SK-N-DZ (cell line): ENCODE measurements at places on chromosomes 5 and 9.

DNA sequence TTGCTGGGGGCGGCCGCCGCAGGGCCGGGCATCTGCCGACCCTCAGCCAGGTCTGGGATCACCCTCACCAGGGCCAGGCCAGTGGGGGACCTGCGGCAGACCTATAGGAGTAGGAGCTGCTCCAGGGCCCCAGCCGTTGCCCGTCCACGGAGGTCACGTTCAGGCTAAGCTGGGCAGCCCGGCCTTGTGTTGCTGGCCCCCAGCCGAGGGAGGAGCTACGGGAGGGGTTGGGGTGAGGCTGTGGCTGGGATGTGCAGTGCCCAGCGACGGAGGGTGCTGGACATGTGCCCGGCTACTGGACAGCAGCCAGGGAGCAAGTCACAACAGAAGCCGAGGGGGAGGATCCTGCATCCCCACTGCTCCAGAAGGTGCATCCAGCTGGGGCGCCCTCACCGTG is 39.6 kb upstream of the SLC6A19 start:
- no peak for DNase-seq

DNA sequence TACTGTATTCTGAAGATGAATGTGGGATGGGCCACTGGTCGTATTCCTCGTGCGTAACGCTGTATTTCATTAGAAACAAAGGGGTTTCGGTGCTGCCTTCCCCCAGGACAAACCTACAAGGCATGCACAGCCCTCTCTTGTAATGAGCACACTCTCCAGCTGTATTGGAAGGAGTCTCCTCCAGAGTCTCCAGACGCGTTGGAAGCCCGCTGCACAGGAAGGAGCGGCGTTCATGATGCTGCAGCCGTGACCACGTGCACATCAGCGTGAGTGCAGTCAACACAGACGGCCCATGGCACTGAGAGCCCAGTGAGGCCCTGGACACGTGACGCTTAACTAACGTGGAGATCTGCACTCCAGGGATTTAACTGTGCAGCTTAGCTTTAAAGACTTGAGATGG is 209.0 kb upstream of the IRX1 start:
- no peak for DNase-seq

DNA sequence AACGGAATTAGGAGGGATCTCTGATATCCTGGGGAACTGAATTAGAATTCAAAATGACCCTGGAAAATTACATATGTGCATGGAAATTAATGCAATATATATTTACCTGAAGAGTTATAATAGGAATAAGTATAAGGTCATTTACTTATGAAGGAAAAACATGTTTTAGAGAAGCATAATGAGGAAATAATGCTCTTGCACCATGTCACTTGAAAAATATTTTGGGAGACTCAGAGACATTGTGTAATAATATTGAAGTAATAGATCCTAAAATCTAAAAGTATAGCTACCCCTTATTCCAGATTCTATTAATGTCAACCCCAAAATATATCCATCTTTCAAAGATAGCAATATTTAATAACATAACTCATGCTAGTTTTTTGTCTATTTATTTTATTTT is 28.4 kb downstream of the SPZ1 start:
- no peak for DNase-seq

- DNase-seq, result no peak
Measured at GRCh38 chr5:79850316-79850822, 140.7 kb downstream of the MTX3 start.

DNA sequence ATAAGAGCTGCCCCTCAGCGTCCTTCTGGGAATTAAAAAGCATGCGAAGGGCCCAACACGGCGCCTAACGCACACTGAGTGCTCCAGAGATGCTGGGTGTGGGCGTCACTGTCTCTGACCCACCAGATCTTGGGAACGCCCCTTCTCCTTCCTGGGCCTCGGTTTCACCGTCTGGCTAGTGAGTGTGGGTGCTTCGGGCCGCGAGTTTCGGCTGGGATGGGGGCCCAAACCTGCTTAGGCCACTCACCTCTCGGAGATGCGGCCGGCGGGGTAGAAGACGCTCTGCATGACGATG is 3.7 kb downstream of the PIP5KL1 start:
- no peak for DNase-seq

GRCh38 chr9:37187713-37188439 is 67.5 kb downstream of the ZCCHC7 start:
- DNase-seq, result no peak

GRCh38 chr9:37293664-37294524 is 128.6 kb upstream of the GRHPR start:
- DNase-seq, result no peak

GRCh38 chr9:117825609-117826347 is 121.6 kb downstream of the TLR4 start:
- DNase-seq, result no peak

DNA sequence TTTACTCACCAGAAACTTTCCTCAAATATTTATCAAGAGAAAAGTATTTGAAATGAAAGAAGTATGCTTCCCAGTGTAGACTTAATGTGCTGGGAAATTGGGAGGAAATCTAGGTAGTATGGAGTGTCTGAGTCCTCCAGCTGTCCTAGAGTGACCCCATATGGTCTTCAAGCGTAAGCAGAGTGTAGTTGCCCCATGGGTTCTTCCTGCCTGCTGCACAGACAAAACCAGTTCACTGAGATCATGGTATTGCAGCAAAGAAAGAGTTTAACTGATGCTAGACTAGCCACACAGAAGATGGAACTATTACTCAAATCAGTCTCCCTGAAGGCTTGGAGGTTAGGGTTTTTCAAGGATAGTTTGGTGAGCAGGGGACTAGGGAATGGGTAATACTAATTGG is 114.9 kb upstream of the PRLR start:
- peak; percentile 56 for DNase-seq

DNA sequence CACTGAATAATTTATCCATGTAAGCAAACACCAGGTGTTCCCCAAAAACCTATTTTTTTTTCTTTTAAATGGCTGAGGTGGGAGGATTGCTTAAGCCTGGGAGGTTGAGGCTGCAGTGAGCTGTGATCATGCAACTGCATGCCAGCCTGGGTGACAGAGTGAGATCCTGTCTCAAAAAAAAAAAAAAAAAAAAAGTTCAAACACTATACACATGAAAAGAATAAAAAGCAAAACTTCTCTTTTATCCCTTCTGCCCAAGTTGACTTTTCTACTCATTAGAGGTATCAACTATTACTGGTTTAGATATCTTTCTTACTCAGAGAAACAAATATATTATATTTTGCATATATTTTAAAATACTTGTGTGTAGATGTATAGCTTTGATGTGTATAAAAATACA is 17.8 kb downstream of the DCTN4 start:
- DNase-seq, result no peak

DNA sequence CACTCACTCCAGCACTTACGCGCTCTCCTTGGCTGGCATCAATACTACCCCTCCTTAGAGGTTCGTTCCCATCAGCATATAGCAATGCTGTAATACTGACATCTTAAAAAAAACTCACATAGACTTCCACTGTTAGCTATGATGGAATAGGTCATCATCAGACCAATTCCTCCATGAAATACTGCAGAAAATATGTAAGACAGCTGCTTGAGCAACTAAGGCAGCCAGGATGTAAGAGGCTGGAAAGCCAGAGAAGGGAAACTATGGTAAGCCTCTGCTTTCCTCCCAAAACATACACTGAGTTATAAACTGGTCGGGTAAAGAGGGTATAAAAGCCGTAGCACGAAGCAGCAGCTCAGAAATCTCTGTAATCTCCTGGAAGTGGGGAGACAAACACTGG is 33.5 kb downstream of the AUH start:
- no peak for DNase-seq
